ENCODE measurements at places on chromosomes 3 and 15.

DNA sequence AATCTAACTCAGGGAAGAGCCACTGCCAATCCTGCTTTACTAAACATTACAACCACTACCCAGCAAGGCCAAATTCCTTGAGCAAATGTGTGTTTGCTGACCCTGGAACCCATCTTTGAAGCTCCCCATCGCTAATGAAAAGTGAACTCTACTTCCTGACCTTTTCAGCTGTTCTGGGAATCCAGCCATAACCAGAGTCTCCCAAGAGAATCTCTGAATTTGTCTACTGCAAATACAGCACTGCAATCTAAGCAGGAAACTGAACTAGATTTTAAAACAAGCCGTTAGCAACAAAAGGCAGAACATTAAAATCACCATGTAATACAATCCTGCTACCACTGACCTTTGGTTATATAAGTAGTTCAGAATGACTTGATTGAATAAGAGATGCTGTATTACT, 309.2 kb downstream of the MAGI1 start:
- no peak for DNase-seq

DNA sequence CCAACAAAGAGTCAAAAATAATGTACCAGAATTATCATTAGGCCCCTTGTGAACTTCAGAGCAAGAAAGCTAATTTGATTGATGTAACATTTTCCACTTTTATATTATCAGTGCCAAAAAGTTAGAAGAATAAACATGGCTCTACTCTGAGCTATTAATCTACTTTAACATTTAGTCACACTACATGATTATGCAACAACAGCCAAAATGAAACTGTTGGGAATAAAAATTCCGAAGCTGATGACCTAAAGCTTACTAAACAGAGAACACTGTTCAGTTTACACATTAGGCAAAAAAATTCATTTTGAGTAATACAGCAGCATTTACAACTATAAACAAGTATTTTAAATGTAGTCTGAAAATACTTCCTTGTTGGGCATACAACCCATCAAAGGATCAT, 1134.1 kb downstream of the EPHA3 start:
- no peak for DNase-seq

- DNase-seq: no peak
Observed at GRCh38 chr3:185605566-185605965, 19.5 kb downstream of the SENP2 start.

- no peak for DNase-seq
Observed at GRCh38 chr15:24633082-24633481, 42.5 kb upstream of the NPAP1 start.

- no peak for DNase-seq
Observed at GRCh38 chr15:67359431-67360079, 105.0 kb downstream of the IQCH start.

- no peak for DNase-seq
Observed at GRCh38 chr3:48837163-48837562, 10.5 kb downstream of the PRKAR2A start.

DNA sequence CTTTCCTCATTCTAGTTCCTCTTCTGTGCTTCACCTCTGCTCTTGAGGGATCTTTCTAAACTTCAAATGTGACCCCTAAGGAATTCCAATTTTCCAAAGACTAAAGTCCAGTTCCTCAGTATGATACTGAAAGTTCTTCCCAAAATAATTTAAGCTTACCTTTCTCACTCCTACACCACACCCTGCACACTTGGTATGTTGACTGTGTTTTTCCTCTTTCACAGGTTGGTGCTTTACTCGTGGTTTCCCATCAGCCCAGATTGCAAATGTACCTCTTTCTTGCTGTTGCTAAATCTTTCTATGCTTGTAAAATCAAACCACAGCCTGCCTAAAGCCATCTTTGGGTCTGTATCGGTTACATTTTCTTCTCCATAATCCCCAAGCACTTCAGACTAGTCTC, 30.5 kb upstream of the CLDN16 start:
- no peak for DNase-seq

GRCh38 chr3:35649405-35649804, 10.1 kb downstream of the ARPP21 start:
- DNase-seq: no peak

DNA sequence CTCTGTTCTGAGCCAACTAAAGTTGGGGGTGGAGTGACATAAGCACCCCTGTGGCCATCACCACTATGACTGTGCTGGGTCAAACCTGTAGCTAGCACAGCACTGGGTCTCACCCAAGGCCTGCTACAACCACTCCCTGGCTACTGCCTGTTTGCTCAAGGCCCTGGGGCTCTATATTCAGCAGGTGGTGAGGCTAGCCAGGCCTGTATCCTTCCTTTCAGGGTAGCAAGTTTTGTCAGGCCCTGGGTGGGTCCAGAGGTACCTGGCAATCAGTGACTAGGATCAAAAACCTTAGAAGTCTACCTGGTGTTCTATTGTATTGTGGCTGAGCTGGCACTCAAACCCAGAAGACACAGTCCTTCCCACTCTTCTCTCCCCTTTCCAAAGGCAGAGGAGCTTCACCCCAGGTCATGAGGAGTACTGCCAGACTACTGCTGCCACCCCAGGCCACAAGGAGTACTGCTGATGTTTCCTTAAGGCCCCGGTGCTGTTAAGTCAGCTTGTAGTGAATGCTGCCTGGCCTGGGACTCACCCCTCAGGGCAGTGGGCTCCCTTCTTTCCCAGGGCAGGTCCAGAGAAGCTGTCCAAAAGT, 170.8 kb downstream of the IGSF11 start:
- no peak for DNase-seq

DNA sequence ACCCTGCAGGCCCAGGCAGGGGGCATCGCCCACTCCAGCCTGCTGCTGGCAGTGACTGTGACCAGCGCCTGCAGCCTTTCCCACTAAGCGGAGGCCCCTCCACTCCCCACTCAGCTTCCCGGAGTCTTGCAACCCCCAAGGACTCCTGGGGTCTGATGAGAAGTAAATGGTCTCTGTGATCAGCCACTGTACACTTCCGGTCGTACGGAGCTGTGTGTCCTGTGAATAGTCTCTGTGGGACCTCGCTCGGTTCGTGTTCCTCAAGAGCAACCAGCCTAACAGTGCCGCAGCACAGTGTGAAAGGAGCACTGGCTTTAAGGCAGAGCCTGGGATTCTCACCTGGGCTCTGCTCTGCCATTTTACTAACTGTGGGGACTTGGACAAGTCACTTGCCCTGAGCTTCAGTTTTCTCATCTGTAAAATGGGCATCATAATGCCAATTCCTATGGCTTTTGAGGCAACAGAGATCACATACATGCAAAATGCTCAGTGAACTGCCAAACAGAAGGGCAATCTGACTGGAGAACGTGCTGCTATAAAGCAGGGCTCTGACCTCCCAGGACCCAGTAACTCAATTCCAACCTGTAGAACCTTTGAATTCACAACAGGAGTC, 26.7 kb downstream of the TMEM43 start:
- no peak for DNase-seq

GRCh38 chr15:38257676-38258075, 5.0 kb downstream of the SPRED1 start:
- DNase-seq: no peak

DNA sequence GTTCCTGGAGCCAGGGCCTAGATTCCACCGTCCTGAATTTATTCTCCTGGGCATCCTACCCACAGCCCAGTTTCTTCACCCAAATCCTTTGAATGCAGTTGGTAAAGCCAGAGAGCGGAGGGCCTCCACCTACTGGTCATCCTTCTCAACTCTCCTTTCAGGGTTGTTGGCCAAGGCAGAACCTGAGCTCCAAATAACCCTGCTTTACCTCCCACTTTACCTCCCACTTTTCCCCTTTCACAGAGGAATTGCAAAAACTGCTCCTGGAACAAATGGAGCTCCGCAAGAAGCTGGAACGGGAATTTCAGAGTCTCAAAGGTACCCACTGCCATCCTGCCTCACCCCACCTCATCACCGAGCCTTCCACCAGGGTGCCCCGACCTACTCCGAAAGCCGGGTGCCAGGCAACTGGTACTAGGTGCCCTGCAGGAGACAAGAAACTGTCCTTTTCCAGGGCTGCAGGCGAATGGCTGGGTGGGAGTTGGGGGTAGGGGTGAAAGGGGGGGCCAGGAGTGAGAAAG, 6.8 kb downstream of the SKOR1 start:
- no peak for DNase-seq

- DNase-seq: no peak
Observed at GRCh38 chr15:70101459-70102113, 3.9 kb upstream of the TLE3 start.

DNA sequence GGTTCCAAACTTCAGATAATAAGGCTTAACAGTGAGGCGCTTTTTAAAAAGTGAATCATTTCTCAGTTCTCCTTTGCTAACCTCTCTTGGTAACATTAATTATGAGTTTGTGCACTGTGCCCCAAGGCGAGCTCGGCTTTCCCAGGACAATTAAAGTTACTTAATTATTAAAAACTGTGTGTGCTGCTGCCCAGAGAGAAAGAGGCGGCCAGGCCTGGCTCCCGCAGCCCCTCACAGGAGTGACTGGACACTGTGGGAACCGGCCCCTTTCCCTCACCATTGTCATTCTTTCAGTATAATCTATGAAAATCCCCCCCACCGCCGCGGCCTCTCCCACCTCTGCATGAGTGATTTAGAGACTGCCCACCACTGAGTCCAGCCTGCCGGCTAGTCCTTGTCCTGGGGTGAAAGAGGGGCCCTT, 43.1 kb upstream of the HES1 start:
- no peak for DNase-seq

- no peak for DNase-seq
Observed at GRCh38 chr3:126488185-126488584, 12.5 kb upstream of the ZXDC start.

- no peak for DNase-seq
Observed at GRCh38 chr3:169158379-169158778, 505.1 kb downstream of the MECOM start.

GRCh38 chr3:101824702-101825101, 24.6 kb upstream of the NFKBIZ start:
- no peak for DNase-seq

DNA sequence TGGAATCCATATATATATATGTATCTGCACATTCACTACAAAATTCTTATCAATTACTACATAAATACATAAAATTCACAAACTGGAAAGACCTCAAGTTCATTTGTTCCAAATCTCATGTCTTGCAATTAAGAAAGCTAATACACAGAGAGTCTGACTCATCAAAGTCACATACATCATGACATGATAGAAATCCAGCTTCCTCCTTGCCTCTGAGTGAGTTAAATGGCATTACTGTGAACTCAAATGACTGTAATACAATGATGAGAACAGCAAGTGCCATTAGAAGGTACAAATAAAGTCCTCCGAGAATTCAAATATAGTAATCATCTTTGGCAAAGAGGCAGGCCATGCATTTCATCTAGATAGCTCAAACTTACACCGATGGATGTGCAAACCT, 55.1 kb upstream of the AGTR1 start:
- no peak for DNase-seq

DNA sequence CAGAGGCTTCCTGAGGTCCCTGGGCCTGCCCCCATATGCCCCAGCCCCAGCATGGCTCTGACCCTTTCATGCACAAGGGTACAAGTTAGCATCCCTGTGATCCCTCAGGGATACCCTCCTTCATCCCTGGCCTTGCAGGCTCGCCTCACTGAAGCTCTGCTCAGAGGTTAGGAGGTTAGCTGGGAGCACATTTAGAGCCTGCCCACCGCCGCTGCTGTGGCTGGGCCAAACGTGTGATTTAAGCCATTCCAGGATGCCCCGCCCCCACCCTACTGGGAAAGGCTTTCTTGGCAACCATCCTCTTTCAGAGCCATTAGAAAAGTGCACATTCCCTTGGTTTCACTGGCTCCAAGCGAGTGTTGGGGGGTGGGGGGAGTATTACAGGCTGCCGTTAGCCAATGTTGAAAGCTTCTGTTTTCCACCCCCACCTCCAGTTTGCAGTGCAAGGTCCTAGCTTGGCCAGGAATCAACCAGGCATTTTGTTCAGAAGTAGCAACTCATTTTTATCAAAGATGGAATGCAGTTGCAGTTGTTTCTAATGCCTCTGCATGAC, 6.3 kb upstream of the HES1 start:
- DNase-seq: peak; percentile 28

GRCh38 chr3:12462159-12462947, 21.9 kb upstream of the TSEN2 start:
- no peak for DNase-seq

DNA sequence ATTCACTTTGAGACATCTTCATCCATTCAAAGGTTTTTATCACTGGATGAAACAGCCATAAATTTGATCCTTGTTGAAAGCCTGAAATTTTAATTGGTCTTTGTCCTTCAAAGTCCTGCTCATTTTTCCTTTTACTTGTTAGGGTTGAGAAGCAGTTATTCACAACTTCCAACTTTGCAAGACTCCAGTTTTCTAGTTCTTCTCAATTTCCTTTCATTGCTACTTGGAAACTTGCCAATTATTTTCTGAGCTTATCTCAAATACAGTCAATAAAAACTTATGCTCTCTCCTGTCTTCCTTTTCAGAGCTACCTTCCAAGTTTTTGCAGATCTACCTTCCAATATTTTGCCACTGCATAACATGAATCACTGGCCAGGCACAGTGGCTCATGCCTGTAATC, 23.7 kb upstream of the CD276 start:
- DNase-seq: no peak

DNA sequence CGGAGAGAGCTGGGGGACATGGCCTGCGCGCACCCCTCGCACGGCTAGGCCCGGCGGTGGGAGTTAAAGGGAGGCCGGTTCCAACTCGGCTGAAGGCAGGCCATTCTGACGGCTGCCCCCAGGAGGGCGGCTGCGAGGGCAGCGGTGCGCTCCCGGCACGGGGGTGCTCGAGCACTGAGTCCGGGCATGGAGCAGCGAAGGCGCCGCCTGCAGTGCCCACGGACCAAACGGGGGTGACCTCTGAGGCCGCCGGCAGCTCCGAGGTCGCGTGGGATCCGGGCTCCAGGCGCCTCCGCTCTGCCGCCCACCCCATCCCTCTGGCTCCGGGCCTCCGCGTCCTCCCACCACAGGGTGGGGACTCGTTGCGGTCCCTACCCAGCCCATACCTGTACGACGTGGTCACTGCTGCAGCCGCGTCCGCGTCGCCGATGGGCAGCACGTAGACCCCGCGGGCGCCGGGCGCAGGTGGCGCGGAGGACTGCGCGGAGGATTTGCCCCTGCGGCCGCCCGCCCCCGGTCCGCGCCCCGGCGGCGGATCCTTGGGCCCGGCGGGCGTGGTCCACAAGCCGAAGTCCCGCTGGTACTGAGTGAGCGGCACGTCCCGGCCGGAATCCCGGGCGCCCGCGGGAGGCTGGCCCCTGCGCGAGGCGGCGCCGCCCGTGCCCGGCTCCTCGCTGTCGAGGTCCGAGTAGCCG, 469 bp downstream of the MAP6D1 start:
- no peak for DNase-seq

DNA sequence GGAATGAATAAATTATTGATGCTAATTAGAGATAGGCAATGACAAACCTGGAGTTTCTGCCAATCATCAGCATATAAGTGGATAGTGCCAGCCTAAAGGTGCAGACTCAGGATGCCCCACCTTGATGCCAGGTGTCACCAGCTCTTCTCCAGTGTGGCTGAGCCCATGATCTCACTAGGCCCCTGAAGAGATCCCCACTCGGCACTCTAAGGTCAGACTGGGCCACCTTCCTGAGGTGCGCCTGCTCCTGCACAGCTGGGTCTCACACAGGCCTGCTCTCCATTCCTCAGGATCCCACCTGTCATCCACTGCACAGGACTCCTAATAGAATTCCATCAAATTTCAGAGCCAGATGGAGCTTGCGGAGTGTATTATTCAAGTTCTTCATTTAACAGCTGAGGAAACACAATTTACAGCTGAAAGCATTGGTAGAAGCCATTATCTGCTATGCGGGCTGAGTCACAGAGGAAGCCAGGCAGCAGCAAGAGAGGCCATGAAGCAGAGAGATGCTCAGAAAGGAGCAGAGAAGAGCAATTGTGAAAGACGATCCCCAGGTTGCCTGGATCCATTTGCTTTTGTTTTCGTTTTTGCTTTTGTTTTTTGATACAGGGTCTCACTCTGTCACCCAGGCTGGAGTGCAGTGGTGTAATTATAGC, 25.1 kb upstream of the FSTL1 start:
- DNase-seq: no peak
